ENCODE measurements at places on chromosomes 2 and 18. TPM values are rescaled to one million over a fixed set of nuclear protein-coding genes. Genes with fewer than 3 reads are reported as not detected.

- DNase-seq = no peak
Observed at GRCh38 chr2:127514485-127514884, 11.8 kb downstream of the IWS1 start.

GRCh38 chr2:28586867-28587266 is 91.0 kb downstream of the PLB1 start:
- no peak for DNase-seq

GRCh38 chr2:112646791-112647689 is 1.3 kb downstream of the SLC20A1 start:
- DNase-seq = no peak

- no peak for DNase-seq
Observed at GRCh38 chr18:4245456-4245855, 209.7 kb downstream of the DLGAP1 start.

DNA sequence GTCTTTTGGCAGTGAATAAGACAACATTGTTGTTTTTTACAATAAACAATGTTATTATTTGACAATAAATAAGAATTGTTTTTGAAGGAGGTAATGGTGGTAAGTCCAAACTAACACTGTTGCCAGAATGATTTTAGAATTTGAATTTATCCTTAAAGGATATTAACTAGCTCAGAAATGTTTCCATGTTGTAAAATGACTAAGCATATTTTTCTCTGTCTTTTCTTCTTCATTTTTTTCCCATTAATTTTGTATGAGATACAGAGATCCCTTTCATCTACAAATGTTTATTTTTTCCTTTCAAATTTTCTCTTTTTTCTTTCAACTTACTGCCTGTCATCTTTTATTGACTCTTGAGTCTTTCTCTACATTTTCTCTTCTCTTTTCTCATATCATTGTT is 66.5 kb upstream of the DOCK10 start:
- DNase-seq = no peak

DNA sequence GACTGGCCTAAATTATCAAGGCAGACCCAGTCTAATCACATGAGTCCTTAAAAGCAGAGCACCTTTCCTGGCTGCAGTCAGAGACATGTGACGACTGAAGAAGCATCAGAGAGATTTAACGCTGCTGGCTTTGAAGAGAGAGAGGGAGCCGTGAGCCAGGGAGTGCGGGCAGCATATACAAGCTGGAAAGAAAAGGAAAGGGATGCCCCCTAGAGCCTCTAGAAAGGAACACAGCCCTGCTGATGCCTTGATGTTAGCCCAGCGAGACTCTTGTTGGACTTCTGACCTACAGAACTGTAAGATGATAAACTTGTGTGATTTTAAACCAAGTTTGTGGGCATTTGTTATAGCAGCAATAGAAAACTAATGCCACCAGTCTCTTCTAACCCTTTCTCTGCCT is 58.1 kb downstream of the HEATR5B start:
- no peak for DNase-seq

DNA sequence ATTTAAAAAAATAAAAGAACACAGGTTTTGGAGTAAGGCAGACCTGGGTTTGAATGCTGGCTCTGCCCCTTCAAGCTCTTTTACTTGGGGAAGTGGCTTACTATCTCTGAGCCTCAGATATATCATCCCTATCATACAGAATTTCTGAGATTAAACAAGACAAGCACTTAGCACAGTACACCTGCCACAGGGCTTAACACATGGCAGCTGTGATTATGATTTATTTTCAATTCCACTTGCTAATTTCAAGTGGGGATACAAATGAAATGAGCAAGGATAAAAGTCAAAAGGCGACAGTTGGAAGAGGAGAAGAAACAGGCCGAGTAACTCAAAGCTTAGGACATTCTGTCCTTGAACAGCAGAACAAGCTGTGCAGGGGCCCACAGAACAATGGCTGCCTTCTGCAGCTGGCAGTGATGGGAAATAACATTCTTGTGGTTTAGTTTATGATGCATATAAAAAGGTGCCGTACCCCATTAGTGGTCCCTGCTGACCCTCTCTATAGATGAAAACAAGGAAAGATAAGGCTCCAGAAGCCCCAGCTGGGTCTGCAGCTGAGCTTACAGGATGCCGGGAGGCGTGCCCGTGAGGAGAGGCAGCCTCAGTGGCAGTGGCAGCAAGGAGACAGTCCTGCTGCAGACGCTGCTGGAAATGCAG is 45.3 kb downstream of the KIF3C start:
- no peak for DNase-seq

- DNase-seq = no peak
Observed at GRCh38 chr2:50509852-50510251, 522.1 kb downstream of the NRXN1 start.

Gene DCTN1
- total RNA-seq = 140 TPM

Gene IGFBP2
- 78.2 TPM for total RNA-seq
